BE2C (cell line): ENCODE measurements at places on chromosomes 13 and 19.
A peak's percentile ranks its signal among the peaks of the same experiment; 100 is the strongest.

GRCh38 chr19:8877854-8878705, 45.9 kb downstream of the MBD3L1 start:
- DNase-seq: peak; percentile 55

DNA sequence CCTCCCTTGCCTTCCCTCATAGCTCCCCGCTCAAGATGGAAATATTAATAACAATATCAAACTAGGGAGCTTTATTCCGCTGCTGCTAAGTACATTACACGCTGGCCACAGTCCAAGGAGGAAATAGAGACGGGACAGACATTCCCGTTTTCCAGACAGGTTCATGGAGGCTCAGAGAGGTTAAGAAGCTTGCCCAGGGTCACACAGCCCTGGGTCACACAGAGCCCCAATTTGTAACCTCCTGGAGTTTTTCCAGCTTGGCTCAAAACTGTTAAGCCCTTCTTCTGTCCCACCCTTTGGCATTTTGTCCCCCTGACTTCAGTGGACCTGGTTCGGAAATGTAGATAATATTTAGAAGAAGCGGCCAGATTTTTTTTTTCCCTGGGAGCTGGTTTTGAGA, 2.0 kb downstream of the BICRA start:
- no peak for DNase-seq

DNA sequence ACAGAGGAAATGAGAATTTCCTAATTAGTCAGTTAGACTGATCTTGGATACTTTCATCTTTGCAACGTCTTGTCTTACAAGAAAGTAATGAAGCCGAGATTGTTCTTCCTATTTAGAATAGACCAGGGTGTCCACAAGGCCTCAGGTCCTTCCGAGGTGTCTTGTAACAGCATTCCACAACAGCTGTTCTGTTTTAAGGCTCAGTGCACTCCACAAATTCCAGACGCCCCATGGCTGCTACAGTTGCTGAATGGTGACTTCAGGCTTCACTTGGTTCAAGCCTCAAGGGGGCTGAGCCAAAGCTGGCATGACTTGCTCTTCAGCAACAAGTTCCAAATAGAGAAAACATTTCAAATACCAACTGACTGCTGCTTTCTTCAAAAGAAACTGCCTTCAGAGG, 143.4 kb downstream of the SHISA2 start:
- DNase-seq: no peak

DNA sequence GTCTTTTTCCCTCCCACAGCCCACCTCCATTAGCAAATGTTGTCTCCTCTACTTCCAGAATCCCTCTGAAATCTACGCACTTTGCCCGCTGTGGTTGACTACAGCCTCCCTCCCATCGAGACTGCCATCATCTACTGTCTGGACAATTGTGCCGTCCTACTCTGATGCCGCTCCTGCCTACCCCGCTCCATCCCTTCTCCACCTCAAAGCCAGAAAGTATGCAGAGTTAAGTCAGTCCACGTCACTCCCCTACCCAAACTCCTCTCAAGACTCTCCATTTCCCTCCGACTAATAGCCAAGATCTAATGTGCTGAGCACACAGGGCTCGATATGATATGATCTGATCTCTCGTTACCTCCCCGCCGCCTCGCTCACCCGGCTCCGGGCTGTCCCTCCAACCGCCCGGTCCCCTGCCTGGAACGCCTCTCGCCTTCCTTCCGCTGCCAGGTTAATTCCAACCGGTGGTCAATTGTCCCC, 556 bp downstream of the CACTIN start:
- no peak for DNase-seq

DNA sequence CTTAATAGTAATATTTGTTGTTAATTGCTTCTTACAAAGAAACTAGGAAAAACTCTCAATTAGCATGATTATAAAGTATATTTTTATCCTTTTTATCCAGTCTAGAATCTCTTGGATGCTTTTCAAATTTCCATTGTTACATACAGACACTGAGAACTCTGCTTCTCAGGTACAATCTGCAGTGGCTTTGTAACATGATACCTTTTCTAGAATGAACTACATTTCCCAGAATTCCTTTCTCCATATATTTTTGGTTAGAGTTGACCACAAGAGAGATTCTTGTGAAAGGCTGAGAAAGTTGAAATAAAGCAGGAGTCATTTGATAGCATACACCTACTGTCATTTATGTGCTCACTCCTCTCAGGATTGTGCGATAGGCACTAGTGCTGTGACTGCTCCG, 148.6 kb downstream of the SLITRK6 start:
- DNase-seq: no peak

DNA sequence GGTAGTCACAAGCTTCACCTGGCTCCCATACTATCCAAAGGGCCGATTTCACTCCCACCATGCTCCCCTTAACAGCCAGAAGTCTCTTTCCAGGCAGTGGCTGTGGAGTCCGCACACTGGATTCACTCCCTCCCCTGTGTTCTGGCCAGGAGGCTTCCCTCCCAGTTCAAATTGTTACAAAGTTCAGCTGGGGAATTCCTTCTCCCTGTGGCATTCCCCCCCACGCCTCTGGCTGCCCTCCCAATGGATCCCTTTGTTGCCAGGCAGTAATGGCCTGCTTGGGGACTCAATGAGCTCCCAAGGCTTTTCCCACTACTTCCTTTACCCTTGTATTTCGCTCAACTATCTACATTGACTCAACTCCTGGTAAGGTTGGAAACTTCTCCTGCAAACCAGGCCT, 1921.4 kb upstream of the PCDH20 start:
- DNase-seq: no peak

DNA sequence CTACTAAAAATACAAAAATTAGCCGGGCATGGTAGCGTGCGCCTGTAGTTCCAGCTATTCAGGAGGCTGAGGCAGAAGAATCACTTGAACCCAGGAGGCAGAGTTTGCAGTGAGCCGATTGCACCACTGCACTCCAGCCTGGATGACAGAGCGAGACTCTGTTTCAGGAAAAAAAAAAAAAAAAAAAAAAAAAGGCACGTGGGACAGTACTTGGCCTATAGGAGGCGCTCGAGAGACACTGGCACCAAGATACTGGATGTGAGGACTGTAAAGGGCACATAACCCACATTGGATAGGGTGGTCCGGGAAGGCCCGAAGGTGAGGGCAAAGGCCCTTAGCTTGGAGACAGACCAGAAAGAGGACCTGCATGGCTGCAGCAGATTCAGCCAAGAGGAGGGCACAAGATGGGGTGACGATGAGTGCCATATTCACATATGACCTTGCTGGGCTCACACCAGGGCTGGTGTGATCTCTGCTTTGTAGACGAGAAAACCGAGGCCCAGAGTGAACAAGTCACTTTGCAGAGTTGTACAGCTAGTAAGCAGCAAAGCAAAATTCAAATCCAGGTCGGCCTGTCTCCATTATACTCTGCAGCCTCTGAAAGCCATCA, 89.4 kb downstream of the DPF1 start:
- peak; percentile 57 for DNase-seq

DNA sequence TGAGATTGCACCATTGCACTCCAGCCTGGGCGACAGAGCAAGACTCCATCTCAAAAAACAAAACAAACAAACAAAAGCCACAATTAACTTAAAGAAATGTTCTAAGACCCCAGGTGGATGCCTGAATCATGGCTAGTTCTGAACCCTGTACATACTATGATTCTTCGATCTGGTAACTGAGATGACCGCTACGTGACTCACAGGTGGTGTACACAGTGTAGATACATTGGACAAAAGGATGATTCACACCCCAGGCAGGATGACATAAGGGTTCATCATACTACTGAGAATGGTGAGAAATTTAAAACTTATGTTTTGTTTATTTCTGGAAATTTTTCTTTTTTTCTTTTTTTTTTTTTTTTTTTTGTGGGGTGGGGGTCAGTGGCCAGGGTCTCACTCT, 6.5 kb downstream of the ZNF426 start:
- DNase-seq: no peak

- DNase-seq: no peak
These were observed 63.5 kb downstream of the TSHZ3 start for GRCh38 chr19:31285744-31286143.

DNA sequence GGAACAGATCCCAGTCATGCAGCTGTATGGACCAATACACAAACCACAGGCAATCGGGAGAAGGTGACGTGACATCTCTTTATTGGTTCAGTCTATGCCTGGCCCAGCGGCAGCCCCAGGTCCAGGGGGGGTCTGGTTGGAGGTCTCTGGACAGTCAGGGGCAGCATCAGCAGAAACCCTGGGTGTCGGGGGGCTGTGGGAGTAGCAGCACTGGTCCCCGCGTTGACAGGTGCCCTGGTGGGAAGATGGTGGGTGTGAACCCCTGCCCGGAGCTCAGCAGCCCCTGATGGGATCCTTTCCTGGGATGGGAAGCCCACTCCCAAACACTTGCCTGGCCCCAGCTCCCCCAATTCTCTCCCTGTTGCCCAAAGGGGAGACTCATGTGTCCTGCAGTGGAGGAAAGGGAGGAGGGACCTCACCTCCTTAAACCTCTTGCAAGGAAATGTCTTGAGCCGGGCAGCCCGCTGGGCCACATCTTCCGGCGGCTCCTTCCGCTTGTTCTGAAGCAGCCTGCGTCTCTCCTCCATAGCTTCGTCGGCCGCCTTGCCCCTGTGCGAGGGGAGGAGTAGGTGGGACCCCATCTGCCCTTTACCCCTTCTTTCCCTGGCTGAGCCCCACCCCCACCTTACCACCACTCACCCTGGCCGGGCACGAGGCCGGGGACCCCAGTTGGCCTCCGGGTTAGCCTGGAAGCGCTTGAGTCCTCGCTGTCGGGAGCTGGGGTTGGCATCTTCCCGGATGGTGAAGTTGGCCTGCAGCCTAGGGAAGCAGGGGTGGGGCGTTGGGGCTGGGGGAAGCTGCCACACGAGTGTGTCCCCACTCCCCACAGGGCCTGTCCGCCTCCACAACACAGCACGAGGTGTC, 2.4 kb upstream of the LYL1 start:
- no peak for DNase-seq

DNA sequence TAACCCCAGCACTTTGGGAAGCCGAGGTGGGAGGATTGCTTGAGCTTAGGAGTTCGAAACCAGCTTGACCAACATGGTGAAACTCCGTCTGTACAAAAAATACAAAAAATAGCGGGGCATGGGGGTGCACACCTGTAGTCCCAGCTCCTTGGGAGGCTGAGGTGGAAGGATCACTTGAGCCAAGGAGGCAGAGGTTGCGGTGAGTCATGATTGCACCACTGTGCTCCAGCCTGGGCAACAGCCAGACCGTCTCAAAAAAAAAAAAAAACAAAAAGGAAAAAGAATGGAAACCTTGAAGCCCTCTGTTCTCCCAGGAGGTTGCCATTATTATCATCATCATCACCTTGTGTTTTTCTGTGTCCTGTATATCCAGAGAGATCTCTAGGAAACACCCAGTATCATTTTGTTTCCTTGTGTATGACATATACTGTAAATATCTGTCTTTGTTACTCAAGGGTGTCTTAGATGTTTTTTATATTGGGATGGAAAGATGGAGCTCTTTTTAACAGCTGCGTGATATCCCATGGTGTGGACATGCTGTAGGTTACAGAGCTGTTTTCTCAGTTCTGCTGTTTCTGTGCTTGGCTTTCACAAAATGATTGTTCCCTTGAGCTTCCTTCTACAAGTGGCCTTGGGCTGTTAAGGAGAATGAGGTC, 11.8 kb downstream of the CHAF1A start:
- DNase-seq: no peak

DNA sequence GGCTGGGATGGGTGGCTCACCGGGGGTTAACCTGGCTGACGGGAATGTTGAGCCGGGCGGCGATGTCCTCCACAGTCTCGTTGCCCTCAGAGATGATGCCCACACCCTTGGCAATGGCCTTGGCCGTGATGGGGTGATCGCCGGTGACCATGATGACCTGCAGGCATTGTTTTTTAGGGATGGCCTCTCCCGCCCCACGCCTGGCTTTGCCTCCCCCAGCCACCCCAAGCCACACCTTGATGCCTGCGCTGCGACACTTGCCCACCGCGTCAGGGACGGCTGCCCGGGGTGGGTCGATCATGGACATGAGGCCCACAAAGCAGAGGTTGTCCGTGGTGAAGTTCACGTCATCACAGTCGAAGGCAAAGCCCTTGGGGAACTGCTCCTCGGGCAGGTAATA, 16.1 kb downstream of the ATP1A3 start:
- no peak for DNase-seq

- no peak for DNase-seq
These were observed 37.3 kb downstream of the SOX1 start for GRCh38 chr13:112103961-112104880.

DNA sequence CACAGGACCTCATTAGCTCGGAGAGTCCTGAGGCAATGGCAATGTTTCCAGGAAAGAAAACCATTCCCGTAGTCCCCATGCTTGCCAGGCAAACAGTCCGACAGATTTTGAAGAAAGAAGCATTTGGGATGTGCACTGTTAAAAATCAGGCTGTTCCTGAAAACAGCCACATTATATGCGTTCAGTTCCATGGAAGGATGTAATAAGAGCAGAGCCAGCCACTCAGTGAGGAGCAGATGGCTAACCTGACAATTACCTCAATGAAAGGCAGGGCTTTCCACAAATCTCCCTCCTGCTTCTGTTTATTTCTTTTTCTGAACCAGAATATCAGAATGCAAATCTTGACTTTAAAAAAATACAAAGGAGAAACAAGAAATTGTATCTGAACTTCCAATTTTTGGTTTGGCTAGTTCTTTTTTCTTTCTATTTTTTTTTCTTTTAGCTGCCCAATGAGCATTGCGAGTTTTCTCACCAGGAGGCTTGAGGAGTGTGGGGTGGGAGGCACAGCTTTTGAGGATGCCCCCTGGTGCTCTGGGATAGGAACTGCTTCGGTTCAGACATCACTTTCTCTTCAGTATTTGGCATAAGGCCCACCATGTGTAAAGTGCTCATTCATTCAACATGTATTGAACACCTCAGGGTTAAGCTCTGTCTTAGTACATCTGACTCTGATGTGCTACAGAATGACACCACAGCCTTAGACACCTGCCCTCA, 124.2 kb downstream of the TBC1D4 start:
- DNase-seq: peak; percentile 63

GRCh38 chr19:3669947-3670795, 30.1 kb downstream of the PIP5K1C start:
- DNase-seq: no peak

GRCh38 chr13:112583592-112584277, 4.2 kb downstream of the TUBGCP3 start:
- no peak for DNase-seq

DNA sequence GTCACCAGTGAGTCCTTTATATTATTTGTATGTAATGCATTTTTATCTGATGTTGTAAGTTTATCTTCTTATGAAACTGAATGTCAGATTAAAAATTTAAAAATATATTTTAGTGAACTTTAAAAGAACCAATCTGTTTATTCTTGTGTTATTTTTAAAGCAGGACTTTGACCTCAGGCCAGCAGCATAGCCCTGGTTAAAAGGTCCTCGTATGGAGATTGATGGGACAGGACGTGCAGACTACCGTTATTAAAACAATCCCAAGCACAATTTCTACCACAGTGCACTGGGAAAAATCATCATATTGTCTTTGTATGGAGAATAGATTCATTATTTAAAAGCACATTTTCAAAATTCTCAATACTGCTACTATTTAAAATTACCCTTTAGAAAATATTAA, 573.8 kb upstream of the ARGLU1 start:
- DNase-seq: no peak
